ENCODE measurements at places on chromosomes 13 and 19.

DNA sequence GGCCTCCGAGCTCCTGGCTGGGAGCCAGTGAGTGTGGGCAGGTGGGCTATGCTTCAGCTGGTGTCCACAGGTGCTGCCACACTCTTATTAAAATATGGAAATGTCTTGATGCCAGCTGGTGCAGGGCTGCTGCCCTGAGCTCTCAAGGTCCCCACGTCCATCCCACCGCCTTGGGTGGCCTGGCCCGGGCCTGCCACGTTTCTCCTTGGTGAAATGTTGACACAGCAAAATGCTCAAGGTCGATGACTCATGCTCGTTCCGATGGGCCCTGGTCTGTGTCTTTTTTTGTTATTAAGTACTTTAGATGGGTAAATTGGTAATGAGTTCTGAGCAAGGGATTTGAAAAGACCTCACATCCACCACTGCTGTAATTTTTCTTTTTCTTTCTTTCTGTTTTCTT is 524.7 kb downstream of the MYO16 start:
- DNase-seq: no peak

DNA sequence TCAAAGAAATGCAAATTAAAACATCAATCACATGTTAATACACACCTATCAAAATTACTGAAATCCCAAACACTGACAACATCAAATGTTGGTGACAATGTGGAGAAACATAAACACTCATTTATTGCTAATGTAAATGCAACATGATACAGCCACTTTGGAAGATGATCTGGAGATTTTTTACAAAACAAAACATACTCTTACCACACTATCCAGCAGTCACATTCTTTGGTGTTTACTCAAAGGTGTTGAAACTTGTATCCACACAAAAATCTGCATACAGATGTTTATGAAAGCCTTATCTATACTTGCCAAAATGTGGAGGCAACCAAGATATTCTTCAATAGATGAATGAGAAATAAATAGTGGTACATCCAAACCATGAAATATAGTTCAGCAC is 1219.5 kb upstream of the PCDH20 start:
- no peak for DNase-seq

- no peak for DNase-seq
These were observed 589 bp downstream of the RBM26 start for GRCh38 chr13:79405501-79405830.

DNA sequence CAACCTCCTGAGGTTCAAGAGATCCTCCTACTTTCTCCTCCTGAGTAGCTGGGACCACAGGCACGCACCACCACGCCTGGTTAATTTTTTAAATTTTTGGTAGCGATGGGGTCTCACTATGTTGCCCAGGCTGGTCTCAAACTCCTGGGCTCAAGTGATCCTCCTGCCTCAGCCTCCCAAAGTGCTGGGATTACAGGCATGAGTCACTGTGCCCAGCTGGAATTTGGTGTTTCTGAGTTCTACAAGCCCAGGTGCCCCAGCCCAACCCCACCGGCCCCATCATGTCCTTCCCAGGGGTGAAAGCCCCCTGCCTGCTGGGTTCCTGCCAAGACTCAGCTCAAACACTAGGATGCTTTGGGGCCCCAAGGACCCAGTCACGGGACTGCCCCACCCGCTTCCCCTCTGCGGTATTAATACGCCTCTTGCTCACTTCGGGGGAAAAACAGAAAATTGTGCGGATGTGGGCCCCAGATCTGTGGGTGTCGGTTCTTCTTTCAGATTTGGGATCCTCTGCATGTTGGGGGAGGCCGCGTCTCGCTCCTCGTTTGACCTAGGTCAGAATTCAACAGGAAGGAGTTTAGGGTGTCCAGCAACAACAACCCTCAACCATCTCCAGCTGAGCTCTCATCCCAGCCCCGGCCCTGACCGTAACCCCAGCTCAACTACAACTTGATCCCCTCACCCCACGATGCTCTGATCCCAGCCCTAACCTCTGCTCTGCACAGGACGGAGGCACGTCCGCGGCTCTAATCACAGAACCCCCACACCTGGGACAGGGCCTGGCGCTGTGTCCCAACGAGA is 3.7 kb upstream of the FCER2 start:
- no peak for DNase-seq

DNA sequence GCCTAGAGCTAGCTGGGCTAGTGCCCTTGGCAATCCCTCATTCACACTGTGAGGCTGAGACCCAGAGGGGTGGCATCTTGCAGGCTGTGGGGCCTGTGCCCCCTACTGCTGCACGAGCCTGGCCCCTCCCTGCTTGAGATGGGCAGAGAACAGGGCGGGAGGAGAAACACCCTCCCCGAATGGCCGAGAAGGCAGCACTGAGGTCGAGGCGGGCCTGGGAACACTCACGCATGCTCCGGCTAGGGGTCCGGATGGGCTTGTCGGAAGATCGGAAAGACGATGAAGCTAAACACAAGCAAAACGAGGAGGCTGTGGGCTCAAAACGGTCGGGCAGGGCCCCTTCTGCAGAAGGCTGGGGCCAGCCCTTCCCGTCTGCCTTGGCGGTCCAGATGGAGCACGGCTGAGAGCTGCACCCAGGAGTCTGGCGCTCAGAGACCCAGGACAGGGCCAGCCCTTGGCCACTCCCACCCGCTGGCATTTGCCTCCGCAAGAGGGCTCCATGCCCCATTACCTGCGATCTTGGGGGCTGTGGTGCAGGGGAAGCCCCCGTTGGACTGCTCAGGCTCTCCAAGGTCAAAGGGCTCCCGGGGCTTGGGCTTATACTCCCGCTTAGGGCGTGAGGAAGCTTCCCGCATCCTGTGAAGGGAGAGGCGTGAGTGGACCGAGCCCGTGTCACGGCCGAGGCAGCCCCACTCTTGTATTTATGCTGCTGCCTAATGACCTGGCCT is 18.9 kb downstream of the MPND start:
- DNase-seq: no peak

DNA sequence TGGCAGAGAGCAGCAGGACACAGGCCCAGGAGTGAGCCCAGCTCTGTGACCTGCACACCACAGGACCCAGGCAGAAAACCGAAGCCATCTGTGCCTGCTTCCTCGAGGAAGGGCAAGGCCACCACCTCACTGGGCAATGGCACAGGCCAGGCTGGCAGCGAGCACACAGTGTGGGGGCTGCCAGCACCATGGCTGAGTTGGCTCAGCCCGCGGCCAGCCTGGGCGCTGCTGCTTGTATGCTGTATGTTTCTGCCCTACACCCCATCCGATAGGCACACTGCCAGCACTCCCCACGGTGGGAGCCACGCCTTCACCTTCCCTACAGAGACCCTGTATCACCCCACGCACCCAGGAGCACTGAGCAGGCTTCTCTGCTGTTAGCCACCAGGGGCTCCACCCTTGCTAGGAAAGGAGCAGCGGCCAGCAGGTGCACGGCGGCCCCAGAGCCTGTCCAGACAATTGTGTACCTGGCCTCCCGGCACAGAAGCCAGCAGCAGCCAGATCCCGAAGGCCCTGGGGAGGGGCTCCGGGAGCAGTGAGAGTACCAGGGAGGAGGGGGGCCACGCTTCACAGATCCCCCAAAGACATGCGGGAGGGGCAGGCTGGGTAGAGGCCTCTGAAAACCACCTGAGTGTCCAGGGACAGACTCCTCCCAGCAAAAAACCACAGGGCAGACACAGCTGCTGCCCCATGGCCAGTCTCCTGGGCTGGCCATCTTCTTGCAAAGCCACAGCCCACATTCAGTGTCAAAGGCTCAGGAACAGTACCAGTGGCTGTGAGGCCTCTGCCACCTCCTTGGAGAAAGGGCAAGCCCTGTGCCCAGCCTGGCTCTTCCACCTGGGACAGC is 56.1 kb downstream of the MLLT1 start:
- DNase-seq: no peak

- no peak for DNase-seq
These were observed 11.2 kb downstream of the HAS1 start for GRCh38 chr19:51712461-51713081.

GRCh38 chr13:75372923-75373841 is 108.8 kb downstream of the TBC1D4 start:
- no peak for DNase-seq

DNA sequence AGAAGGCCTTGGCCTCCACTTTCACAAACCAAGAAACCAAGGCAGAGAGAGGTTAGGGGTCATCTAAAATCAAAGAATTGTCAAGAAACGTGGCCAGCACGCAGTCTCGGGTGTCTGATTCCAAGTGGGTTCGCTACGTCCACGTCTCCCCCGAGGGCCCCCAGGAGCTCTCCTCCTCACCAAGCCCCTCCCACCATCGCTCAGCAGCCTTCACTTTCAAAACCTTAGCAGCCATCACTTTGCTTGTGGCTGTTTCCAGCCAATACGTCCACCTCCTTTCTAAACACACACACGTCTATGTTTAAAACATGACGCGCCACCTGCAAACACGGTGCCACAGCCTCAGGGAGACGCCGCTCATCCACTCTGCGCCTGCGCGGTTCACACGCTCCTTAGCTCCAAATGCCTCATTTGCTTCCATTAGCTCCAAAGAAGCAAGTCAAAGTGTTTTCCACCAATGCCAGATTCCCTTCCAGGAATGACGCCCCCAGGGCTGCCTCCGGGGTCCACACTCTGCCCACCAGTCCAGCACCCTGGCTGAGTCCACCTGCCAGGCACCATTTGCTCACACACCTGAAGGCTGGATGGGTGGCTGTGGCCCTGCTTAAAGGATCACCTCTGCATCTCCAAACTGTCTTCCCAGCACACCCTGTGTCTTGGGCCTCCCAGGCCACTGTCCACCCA is 5.5 kb downstream of the RASA3 start:
- no peak for DNase-seq
